ENCODE measurements at places on chromosomes 12 and 14.

DNA sequence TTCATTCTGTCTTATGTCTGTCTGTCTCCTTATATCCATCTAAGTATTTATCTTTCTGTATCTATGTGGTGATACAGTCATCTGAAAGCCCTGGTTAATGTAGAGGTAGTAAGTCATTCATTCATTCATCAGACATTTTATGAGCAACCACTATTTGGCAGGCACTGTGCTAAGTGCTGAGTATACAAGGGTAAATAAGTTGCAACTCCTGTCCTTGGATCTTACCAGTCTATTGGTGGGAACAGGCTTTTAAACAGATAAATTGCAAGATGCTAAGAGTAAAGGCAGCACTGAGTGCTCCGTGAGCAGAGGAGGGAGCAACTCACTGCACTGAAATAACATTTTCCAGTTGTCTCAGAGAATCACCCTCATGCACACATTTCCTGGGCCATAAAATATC, 68.6 kb downstream of the TMEM30B start:
- DNase-seq: no peak

DNA sequence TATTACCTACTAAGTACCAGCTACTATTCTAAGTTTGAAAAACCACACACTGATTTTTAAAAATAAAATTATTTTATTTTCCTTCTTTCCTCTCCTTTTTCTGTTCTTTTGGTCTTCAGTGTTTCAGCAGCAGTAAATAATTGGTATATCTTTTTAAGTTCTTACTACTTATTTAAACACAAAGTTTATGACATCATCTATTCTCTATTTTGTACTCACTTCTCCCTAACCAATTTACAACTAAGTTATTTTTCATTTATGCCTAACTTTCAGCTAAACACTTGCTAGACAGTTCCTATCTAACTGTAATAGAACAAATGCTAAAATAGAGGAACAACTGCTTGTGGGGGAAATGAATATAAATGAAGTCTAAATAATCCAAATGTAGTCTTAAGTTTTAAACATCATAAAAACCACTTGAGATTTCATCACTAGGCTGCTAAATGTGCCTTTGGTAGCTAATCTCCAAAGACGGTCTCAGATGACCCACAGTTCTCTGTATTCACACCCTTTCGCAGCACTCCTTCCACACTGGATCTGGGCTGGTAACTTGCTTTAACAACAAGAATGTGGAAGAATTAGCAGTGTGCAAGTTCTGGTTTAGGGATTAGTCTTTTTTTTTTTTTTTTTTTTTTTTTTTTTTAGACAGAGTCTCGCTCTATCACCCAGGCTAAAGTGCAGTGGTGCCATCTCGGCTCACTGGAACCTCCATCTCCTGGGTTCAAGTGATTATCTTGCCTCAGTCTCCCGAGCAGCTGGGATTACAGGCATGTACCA, 41.0 kb downstream of the TFCP2 start:
- DNase-seq: no peak

DNA sequence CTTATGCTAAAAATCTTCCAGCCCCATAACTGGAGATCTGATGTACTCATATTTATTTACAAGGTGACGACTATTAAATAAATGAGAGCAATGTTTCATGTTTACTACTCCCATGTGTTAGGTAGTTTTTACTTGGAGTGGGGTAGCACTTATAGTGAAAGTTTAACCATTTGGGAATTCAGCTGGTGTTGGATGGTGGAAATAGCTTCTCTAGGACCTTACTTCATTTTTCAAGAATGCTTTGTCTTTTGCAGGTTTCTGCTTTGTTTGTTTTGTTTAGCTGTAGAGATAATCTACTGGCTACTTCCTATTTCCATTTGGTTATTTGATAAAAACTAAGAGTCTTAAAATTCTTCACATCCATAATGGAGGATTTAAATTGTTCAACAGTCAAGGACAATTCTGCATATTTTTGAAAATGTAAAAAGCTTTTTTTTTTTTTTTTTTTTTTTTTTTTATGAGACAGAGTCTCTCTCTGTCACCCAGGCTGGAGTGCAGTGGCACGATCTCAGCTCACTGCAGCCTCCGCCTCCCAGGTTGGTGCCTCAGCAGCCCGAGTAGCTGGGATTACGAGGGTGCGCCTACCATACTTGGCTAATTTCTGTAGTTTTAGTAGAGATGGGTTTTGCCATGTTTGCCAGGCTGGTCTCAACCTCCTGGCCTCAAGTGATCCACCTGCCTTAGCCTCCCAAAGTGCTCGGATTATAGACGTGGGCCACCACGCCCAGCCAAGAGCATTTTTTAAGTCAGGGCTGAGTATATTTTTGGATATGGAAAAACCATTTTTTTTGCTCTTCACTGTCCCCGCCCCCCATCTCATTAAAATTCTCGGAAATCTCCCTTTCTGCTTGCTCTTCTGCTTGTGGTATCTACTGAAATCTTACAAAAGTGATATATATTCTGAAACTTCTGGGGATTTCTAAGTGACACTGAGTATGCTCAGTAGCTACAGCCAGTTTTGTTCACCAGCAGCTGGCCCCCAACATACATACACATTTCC, 1.4 kb upstream of the ABCD2 start:
- DNase-seq: no peak

DNA sequence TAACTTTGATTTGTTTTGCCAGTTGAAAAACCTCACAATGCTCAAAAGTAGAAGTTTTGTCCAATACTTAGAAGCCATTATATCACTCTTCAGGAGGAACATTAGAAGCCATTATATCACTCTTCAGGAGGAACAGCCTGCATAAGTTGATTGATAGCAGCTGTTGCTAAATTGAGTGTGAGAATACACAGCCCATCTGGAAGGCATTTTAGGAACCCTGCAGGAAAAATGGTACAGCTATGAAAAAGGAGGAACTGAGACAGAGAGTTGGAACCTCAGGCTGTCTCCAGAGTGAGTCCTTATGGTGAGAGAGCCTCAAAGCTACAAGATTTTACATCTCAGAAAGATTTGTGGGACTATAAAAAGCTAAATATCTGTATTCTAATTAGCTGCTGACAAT, 207.0 kb downstream of the MYRFL start:
- no peak for DNase-seq

DNA sequence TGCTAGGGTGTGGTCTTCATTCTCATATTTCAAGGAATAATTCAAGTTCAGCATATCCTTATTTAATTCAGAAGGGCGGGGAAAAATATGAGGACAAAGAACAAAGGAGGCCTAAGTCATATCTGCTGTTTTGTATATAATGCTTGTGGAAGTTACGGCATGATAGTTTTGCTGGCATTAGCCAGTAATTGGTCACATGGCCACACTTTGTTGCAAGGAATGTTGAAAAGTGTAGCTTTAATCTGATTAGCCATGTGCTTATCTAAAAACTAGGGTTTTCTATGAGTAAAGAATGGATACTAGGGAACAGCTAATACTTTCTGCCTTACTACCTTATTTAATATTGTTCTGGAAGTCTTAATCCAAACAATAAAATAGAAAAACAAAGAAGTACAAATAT, 34.4 kb upstream of the E2F7 start:
- no peak for DNase-seq

DNA sequence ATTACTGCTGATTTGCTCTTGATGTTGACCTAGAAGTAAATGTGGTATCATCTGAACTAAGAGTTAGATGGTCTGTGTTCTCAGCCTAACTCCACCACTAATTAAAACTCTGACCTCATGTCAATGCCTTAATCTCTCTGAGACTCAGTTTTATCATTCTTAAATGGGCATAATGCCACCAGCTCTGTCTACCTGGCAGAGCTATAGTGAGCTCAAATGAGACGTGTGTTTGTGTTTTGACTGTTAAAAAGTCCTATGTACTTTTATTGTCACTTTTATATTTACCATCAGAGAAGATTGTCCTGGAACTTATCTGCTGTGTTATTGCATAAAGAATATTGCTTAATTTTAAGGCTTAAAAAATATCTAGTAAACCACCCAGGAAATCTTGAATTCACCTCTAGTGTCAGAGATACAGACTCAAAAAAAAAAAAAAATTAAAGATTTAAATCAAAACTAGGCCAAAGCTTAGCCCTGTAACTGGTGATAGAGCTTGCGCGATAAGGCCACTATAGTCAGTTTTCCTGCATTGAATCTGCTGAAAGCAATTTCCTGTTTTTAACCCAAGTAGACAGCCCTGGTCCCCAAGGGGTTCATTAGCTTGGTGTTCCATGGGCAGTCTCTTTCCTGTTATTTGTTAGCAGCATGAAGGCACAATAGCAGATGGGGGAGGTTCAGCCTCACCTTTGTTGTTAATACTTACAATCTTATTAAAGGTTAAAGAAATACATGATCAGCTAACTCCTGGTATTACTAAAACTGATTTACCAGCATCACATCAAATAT, 261.8 kb downstream of the ATP23 start:
- DNase-seq: no peak

DNA sequence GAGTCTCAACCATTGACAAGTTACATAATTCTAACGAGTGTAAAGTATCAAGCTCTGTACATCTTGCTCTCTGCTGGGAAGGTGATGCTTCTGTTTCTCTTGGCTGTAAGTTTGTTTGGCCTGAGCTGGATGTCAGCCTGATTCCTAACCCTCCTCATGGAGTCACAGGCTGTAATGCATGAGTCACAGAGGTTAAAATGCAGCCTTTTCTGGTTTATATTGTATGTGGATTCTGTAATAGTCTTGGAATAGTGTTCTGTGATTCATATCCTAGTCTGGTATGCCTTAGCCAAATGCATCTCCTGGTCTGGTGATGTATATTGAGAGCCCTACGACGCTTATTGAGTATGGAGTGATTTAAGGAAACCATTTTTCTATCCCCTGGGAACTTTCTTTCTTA, 104.5 kb upstream of the FRMD6 start:
- no peak for DNase-seq

DNA sequence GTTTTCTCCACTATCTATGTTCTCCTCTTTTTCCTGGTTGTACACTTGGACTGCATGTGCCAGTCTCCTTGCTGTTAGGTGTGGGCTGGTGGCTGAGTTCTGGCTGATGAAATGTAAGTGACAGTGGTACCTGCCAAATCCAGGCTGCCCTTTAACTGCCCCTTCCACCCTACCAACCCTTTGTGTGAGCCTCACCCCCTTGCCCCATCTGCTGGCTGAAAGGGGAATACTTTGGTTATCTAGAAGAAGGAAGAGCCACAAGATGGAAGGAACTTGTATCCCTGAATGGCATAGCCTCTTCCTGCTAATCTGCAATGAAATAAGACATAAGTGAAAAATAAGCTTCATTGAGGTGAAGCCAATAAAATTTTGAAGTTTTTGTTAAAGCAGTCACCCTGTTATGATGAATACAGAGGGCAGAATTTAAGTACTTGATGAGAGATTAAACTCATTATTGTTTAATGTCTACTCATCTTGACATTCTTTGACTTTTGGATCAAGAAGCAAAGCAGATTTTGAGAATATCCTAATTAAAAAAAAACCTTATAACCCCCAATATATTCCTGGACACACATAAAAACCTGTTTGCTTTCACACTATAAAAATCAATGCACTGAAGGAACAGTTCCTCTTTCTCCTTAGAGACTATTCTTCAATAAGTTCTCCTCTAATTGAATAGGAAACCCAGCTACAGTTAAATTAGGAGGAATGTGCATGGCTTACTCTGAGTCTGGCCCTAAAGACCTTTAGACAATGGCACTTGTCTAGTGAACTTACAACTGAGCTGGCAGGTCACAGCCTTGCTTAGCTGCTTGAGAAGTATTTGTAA, 262.6 kb upstream of the BTG1 start:
- no peak for DNase-seq

DNA sequence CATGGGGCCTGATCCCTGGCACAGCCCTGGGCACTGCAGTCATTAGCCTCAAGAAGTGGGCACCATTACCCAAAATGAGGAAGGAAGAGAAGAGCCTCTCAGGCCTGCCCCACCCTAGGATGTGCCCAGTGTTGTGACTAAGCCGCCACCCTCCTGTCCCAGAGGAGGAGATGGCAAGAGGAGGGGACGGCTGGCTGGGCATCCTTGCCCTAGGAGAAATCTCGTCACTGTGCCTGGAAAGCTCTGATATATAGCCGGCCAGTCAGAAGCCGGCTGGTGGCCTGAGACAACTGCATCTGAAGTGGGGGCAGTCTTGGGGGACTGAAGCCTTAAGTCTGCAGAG, 115.2 kb downstream of the LGMN start:
- no peak for DNase-seq

GRCh38 chr14:24459331-24459730, 16.8 kb upstream of the SDR39U1 start:
- DNase-seq: no peak

DNA sequence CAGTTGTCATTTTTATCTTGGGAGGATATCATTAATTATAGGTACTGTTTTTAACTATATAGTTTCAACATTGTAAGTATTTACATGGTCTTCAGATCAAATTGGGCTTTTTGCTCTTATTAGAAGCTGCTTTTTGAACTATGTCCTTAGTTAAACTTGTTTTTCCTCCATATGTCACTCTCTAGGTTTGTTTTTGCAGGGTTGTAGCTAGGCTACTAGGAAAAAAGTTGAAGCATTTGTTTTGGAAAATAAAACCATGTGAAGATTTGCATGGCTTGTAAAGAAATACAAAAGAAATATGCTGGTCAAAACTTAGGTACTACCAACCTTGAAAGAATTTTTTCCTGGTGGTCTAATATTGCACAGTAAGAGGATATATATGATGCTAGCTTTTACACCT, 3.4 kb downstream of the ARID2 start:
- DNase-seq: no peak

DNA sequence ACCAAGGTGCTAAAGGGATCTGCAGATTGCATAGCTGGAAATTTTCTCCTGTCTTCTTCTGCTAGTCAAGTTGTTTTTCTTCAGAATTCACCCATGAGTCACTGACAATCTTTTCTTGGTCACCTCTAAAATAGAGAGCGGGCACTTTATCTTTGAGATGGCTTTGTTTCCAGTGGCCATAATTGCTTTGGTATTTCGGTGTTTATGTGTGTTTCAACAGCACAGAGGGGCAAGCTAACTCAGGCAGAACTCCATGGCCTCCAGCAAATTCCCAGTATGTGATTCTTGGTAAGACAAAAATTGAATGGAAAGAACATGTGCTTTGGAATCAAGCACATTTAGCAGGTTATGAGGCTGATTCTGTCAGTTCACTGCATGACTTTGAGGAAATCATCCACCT, 656.8 kb downstream of the VRK1 start:
- no peak for DNase-seq

DNA sequence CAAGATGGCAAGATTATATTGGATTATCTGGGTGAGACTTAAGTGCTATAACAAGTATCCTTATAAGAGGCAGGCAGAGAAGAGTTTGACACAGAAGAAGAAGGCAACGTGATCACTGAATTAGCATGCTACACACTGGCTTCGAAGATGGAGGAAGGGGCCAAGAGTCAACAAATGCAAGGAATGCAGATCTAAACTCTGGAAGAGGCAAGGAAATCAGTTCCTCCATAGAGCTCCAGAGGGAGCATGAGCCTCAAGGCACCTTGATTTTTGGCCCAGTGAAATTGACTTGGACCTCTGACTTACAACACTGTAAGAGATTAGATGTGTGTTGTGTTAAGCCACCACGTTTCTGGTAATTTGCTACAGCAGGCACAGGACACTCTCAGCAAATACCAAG, 536.4 kb upstream of the SEL1L start:
- no peak for DNase-seq
